Posterior cingulate gyrus (tissue), 11 donors: ENCODE measurements at places on chromosomes 6 and 20.
A peak's percentile ranks its signal among the peaks of the same experiment; 100 is the strongest.

DNA sequence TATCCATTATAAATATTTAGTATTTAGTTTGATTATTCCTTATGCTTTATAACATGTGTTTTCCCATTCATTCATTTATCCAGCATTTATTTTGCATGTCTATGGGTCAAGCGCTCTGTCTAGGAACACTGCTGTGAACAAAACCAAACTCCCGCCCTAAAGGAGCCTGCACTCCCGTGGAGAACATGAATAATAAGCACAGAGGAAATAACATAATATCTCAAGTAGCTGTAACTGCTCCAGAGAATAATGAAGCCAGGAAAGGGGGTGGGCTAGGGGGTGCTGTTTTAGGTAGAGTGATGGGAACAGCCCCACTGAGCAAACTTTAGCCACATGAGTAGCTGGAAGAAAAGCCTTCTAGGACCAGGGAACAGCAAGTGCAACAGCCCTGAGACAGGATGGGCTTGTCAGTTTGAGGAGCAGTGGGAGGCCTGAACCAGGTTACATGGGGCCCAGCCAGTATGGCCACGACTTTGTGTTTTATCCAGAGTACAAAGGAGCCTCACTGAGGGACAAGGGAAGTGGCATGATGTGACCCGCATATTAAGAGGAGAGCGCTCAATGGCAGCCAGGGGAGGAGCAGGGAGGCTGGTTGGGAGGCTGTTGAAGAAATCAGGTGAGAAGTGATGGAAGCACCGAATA is 24.4 kb upstream of the PRND start:
- DNase-seq, result no peak

DNA sequence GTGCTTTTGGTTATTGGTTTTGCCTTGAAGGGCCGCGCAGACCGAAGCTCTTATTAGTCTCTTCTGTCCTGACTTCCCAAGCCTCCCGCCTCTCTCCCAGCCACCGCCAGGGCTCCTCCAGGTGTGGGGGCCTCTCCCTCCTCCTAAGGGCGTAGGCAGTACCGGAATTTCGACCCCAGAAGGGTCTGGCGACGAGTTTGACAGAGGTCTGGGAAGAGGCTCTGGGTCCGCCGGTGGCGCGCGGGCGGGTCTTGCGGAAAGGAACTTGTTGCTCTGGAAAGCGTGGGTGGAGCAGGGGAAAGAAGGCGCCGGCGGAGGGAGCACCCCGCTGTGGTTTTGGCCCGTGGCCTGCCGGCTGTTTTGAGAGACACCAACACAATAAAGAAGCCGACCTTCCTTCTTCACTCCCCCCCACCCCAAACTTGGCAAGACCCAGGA is 1.8 kb downstream of the PCSK2 start:
- peak; percentile 91 for DNase-seq

DNA sequence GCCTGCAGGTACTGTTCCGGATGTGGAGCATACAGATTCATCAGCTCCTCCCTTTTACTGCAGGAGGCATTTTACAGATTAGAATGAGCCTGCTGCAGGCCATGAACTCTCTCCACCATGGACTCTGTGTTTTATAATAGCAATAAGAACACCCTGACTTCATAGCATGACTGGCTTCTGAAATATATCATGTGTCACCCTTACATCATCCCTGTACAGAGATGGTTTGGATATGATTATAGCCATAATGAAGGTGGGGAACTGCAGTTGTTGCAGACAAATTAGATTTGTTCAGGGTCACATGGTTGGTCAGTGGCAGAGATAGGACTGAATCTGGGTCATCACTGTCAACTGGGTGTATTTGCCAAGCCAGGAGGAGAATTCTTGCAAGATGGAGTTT is 100.7 kb downstream of the FOXO3 start:
- DNase-seq, result no peak

GRCh38 chr6:25576919-25577318 is 75.1 kb upstream of the SCGN start:
- peak; percentile 54 for DNase-seq

DNA sequence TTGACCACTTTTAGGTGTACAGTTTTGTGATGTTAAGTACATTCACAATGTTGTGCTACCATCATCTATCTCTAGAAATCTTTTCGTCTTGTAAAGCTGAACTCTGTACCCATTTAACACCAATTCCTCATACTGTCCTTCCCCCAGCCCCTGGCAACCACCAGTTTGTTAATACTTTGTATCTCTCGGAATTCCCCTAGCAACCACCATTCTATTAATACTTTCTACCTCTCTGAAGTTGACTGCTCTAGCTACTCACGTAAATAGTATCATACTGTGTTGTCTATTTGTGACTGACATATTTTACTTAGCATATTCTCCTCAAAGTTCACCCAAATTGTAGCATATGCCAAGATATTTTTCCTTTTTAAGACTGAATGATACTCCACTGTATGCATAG is 82.3 kb upstream of the CLDN20 start:
- no peak for DNase-seq

DNA sequence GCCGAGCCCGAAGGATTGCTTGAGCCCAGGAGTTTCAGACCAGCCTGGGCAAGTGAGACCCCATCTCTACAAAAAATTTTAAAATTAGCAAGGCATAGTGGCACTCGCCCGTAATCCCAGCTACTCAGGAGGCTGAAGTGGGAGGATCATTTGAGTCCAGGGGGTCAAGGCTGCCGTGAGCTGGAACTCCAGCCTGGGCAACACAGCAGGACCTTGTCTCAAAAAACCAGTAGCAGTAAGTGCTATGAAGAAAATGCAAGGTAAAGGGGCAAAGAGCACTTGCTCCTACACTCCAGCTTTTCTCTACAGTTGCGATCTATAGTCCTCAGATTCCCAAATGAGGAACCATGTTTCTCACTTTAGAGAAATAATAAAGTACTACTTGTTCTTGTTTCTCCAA is 1.8 kb upstream of the DDX39B start:
- no peak for DNase-seq

- DNase-seq, result no peak
These were observed 20.6 kb upstream of the AKAP12 start for GRCh38 chr6:151219192-151219591.

DNA sequence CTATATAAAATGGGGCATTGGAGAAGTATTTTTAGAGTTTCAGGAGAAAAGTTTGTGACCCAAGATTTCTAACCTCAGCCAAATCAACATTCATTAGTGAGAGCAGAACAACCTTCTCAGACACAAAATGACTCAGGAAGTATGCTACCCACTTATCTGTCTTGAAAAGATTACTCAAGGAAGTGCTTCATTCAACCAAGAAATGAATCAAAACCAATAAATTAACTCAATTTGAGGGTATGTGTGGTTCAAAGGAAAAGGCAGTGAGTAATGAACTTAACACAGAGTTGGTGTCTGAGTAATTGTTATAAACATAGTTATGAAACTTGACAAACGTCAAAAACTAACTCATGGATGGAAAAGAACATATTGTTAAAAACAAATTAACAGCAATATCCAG is 227.6 kb downstream of the HAO1 start:
- no peak for DNase-seq

DNA sequence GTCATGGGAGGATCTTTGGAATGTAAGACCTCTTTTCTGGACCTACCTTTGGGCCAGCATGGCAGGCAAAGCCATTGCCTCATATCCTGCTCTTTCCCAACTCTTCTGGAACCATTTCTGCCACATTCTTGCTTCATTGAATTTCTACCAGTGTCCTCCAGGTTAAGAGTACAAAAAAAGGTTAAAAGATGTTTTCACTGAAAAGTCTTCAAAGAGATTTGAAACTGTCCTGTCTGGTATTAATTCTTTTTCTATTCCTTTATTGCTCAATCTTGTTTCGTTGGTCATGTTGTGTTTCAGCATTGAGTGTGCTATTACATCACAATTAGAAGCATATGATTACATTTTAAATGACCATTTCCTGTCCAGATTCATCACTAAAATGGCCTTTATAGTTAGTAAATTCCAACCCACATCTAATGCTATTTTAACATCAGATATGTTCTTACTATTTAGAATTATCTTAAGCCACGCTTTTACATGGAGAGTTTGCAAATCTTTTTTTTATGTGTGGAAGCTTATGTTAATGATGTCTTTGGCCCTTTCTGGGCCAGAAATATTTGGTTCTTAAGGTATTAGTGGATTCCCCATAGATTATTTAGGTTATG is 450.9 kb downstream of the GJA1 start:
- no peak for DNase-seq

DNA sequence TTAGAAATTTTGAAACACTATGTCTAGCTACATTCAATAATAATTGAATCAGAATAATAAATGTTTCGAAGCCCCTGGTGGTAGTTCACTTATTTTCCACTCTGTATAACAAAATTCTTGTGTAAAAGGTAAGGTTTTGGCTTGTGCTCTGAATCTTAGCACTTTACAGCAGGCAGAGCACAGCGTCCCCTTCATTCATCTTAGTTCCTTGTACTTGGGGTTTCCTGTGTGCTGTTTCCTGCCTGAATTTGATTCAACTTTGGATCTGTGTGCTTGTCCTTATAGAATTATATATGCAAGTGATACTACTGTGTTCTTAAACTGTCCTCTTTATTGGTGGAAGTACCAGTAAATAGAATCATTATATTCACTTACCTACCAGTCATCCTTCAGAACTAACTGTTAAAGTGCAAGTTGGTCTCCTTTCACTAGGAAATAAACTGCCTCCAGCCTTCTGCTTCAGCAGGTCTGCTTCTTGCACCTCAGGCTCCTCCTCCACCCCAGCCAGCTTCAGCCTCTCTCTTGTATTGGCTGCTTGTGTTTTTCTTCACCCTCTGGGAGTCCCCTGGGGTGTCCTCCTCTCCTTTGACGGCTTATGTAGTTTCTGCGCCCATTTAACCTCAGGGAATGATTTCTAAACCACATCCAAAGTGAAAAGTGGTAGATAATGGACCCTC is 28.8 kb upstream of the TULP4 start:
- no peak for DNase-seq

- DNase-seq, result no peak
These were observed 477.0 kb upstream of the CHD6 start for GRCh38 chr20:42095221-42095620.

GRCh38 chr20:58833921-58834320 is 16.8 kb downstream of the GNAS-AS1 start:
- no peak for DNase-seq

GRCh38 chr6:160106701-160107100 is 14.9 kb upstream of the SLC22A1 start:
- DNase-seq, result no peak

GRCh38 chr20:10846766-10847165 is 173.0 kb upstream of the JAG1 start:
- no peak for DNase-seq

DNA sequence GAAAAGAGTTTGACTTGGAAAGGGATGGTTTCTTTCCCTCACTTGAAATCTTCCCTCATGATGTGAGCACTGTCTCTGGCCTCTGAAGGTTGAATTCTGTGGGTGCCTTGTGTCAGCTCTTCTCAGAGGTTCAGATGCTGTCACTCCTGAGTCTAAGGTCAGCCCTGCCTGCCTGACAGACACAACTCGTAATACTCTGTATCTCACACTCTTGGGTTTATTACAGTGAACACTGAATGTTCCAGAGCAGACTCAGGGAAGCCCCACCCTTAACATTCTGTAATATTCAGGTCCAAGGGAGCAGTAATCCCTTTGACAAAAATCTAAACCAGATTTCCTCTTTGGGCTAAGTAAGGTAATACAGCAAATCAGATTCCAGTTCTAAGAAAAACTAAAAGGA is 837.8 kb downstream of the QKI start:
- no peak for DNase-seq

DNA sequence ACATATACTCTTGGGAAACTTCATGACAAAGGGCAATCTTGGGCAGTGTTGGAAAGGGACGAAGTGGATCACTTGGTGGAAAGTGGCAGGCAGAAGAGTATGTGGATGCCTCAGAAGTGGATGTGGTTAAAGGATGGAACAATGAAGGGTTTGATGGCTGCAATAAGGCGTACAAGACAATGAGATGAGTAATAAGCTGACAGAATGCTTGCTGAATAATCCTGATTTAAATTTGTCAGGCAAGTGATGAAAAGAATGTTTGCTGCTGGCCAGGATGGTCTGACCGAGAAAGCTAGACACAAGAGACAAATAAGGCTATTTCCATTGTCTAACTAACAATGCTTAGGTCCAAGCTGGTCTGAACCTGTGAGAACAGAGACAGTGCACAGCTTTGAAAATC is 61.6 kb upstream of the CEP85L start:
- no peak for DNase-seq

DNA sequence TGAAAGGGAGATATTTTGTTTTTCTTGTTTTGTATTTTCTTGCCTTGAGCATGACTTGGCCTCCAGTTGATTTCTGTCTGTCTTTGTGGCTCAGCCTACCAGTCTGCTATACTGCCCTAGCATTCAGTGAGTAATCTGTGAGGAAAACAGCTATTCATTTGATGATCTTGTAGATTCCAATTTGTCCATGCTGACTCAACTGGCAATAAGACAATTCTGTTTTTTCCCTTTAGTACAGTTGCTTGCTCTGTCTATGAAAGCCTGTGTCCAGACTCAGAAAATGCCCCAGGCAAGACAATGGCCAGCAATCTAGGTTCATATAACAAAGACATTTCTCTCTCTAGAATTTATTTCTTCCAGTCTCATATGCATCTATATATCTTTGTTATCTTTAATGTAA is 10.9 kb upstream of the SOX4 start:
- no peak for DNase-seq

GRCh38 chr6:89438248-89438647 is 5.3 kb downstream of the ANKRD6 start:
- DNase-seq, result no peak

GRCh38 chr6:153096792-153097191 is 34.3 kb downstream of the RGS17 start:
- no peak for DNase-seq

DNA sequence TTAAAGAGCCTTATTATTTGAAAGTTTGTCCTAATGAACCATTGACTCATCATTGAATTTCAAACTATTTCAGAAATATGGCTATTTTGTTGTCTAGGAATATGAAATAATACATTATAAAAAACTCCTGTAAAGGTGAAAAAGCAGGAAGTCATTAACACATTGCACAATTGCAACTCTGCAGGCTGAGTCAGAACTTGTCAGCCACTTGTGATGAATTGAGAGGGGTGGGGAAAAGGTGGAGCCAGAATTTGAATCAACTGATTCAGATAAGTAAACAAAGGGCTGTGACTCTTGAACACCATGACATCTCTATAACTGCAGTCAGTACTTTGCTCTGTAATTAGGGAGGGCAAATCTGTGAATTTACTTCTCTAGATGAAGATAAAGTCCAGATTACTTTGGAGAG is 6.0 kb downstream of the C6orf141 start:
- no peak for DNase-seq

GRCh38 chr20:11551479-11551878 is 366.2 kb upstream of the BTBD3 start:
- no peak for DNase-seq
